Stimulated activated CD8-positive, alpha-beta memory T cell treated with anti-CD3 and anti-CD28 coated beads, Interleukin-7, amount 100 ng/mL, for 1 hour (primary cell): ENCODE measurements at places on chromosomes 3 and 15.

GRCh38 chr3:170007031-170007663 lies 30.6 kb upstream of the GPR160 start:
- no peak for DNase-seq

DNA sequence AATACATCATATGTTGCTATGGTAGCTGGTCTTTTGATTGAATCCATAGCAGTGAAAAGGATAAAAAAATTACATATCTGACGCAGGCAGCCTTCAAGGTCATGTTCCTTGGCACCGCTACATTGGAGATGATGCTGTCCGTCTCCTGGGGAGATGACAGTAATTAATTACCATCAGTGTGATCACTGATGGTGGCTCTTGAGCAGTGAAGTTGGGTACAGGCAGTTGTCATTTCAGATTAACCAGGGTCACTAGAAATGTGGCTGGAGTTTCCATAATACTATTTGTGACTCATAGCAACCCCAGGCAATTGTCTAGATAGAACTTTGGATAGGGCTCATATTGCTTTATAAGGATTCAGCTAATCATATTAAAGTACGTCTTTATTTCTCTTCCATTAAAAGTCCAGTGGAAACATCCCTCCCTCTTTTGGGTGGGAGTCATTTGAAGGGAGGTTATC lies 136.3 kb downstream of the THSD4 start:
- no peak for DNase-seq

- no peak for DNase-seq
Observed at GRCh38 chr3:39125841-39126500, 18.5 kb downstream of the TTC21A start.

- no peak for DNase-seq
Observed at GRCh38 chr15:27483124-27483523, 512.1 kb downstream of the GABRG3 start.

- DNase-seq: no peak
Observed at GRCh38 chr15:38707802-38708671, 143.4 kb upstream of the RASGRP1 start.

- no peak for DNase-seq
Observed at GRCh38 chr3:169865176-169865767, 4.5 kb downstream of the LRRC31 start.

DNA sequence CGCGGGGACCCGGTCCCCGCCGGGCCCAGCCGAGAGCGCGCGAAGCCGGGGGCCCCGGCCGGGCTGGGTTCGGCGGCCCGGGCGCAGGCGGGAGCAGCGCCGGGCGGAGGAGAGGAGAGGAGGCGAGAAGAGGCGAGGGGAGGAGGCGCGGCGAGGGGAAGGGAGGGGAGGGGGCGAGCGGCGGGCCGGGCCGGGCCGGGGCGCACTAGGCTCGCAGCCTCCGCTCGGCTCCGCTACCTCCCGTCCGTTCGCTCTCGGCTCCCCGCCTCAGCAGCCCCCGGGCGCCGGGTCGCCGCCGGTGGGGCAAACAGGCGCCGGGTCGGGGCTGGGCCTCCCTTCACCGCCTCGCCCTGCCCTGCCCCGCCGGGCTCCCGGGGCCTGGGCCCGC lies 351 bp downstream of the INSYN1 start:
- no peak for DNase-seq

DNA sequence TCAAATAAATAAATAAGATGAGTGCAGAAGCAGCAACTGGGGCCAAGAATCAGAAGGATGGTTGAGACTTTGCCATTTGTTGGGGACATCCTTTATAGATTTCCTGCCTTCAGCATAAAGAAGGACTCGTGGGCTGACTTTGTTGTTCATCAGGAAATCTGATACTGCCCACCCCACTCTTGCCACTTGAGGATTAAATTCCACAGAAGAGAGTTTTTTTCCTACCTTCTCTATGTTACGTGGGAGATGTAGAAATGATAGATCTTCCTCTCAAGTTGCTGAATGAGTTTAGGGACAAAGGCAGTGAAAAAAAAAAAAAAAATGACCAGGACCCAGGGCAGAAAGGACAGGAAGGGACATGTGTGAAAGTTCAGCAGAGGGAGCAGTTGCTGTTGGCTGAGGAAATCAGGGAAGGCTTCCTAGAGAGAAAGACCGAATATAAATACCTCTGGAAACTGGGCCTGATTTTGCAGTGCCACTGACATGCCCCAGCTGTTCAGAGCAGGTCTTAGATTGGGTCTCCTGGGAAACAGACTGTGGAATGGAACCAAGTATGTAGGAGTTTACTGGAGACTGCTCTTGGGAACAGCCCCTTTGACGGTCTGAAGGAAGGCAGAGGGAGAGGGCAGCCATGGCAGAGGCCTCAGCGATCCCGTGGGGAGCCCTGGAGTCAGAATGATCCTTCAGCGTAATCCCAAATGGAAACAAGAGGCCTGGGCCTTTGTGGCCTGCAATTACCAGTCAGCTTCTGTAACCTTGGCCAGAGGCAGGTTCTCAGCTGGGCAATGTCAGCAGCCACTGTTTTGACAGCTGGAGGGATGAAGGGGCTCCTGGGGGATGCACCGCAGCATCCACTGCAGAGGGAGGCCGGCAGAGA lies 50.9 kb downstream of the C3orf20 start:
- no peak for DNase-seq

DNA sequence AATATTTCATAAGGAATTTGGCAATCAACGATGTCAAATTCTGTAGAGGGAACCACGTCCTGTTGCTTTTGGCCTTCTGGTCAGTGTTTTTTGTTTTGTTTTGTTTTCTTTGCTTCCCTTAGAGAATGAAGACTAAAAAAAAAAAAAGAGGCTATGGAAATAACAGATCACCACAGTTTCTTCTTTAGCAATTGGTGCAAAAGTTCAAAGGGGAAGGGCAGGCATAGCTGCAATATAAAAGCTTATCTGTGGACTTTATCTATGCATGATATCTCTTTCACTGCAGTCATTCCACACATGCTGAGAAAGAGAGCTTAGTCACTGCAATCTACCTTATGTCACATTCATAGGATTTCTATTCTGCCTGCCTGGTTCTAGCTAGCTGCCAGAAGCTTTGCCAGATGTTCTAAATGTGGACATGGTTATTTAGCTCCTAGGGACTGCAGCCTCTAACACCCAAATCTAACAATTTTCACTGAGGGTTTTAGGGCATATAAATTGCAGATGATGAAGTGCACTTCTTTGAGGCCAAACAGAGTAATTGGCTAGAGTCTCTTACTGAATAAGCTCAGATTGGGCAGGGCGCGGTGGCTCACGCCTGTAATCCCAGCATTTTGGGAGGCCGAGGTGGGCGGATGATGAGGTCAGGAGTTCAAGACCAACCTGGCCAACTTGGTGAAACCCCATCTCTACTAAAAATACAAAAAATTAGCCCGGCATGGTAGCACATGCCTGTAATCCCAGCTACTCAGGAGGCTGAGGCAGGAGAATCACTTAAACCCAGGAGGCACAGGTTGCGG lies 637.2 kb downstream of the NTRK3 start:
- DNase-seq: no peak

GRCh38 chr3:111890051-111890580 lies 31.1 kb downstream of the PHLDB2 start:
- DNase-seq: no peak

DNA sequence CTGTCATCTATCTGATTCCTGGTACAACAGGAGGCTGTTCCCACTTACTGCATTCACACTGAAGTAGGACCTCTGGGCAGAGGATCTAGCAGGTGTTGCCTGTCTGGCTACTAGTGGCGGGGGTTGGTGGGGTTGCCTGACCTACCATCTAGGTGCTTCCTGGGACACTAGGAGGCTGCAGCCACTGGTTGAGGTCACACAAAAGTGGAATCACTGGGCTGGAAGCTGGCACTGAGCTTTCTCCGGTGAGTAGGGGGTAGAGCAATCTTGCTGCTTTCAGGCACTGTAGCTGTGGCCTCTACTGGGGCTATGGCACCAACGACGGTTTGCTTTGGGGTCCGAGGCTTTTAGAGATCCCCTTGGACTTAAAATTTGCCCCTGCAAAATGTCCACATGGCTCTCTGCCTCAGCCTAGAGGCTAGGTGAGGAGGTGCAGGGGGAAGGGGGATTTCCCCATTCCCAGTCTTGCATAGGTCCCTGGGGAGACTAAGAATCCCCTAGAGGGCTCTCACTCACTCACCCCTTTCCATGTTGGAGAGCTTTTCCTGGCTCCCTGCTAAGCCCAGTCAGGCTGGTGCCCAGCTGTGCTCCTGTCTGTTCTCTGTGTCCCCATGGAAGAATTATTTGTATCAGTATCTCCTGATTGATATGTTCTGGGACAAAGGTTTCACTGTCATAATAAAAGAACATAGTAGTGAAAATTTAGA lies 397.7 kb upstream of the EPHA6 start:
- DNase-seq: no peak

DNA sequence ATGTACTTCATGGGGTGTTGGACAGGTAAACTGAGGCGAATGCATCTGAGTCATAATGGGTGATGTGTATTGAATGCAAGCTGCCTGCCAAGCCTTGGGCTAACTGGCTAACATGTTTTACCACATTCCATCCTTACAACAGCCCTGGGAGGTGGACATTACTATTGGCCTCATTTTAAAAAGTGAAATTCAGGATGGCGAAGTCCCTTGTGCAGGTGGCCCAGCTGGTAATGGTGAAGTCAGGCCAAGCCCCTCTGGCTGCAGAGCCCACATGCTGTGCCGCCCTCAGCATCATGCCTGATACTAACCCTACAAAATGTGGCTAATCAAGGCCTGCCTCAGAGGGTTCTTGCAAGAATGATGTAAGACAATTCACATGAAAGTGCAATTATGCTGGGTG lies 60.0 kb upstream of the CHD2 start:
- no peak for DNase-seq

- DNase-seq: no peak
Observed at GRCh38 chr3:13593615-13594014, 44.7 kb downstream of the FBLN2 start.

- no peak for DNase-seq
Observed at GRCh38 chr15:85764649-85765277, 30.0 kb downstream of the KLHL25 start.

DNA sequence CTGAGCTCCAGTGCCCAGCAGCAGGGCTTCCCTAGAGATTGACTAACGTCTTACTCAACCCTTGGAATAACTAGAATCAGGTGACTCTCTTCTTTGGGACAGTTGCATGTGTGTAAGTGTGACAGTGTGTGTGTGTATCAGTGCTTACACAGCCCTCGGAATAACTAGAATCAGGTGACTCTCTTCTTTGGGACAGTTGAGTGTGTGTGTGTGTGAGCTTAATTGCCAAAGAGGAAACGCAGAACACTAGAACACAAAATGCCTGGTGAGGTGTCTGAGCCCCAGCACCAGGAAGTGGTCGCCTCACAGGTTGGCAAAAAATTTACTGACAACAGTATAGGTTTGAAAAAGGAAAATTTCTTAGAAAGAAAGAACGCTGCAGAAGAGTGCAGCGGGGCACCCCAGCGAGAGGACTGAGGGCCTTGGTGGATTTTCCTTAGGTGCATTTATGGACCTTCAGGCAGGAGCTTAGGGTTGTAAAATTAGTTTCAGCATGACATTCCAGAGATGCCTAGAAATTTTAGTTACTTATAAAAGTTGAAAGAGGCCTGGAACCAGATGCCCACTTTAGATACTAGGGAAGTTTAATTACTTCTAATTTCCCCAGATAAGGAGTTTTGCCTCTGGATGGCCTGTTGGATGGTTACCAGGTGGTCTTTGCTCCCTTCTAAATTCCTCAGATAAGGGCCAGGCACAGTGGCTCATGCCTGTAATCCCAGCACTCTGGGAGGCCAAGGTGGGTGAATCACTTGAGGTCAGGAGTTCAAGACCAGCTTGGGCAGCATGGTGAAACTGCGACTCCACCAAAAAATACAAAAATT lies 3.7 kb upstream of the WDR82 start:
- no peak for DNase-seq

- peak; percentile 28 for DNase-seq
Observed at GRCh38 chr3:69306239-69307185, 79.4 kb downstream of the FRMD4B start.

DNA sequence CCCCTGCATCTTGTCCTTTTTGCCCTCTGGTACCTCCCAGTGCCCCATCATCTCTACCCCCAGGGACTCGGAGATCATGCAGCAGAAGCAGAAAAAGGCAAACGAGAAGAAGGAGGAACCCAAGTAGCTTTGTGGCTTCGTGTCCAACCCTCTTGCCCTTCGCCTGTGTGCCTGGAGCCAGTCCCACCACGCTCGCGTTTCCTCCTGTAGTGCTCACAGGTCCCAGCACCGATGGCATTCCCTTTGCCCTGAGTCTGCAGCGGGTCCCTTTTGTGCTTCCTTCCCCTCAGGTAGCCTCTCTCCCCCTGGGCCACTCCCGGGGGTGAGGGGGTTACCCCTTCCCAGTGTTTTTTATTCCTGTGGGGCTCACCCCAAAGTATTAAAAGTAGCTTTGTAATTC lies 1.5 kb downstream of the SERF2 start:
- no peak for DNase-seq

DNA sequence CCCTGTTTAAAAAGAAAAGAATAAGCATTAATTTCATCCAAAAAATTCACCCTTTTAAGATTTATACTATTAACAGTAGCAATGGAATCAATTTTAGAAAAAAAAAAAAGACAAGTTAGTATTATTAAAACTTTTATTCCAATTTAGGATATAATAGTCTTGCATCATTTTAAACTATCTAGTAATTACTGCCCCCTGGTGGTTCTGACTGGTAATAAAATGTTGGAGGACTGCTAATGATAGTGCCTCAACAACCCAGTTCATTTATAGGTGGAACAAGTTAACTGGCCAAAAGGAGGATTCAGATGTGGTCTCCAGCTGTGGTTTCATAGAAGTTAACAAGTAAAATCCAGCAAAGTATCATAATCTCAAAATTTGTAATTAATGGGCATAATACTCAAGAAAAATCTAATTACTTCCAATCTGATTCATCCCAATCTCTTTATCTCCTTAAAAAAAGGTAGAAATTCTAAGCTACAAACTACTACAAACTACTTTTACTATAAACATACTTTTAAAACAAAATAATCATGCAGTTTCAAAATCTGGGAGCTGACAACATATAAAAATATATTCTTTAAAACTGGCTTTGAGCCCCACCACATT lies 30.7 kb upstream of the WDR49 start:
- peak; percentile 6 for DNase-seq

DNA sequence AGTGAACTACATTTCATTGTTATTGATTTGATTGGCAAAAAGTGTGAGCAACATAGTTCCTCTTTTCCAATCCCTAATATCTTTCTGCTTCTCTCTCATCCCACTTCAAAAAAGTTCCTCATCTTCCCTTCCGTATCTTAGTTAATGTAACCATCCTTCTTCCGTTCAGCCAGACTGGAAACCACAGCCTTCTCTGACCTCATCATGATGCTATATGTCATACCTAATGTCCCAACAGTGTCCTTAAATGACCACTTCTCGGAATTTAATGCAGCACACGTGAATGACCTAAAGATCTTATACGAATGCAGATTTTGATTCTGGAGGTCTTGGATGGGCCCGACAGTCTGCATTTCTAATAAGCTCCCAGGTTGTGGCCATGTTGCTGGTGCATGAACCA lies 320.3 kb upstream of the SATB1 start:
- DNase-seq: no peak

DNA sequence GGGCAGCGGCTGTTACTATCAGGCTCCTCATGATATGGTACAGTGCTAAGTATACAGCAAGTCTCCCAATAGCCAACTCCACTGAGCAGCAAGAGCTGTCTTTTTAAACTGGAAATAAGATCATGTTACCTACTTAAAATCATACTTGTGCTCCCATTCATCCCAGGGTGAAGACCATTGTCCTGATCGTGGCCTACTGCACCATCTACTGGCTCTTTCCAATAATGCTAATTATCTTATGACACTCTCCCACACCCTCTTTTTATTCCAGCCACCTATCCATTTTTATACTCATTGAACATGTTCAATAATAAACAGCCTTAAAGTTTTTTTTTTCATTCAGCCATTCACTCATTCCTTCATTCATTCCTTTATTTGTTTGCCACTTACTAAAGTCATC lies 117.7 kb downstream of the GBE1 start:
- DNase-seq: no peak
